Hepatocyte (in vitro differentiated cells): ENCODE measurements at places on chromosomes 2 and 18. TPM values are rescaled to one million over a fixed set of nuclear protein-coding genes. Genes with fewer than 3 reads are reported as not detected.

TDRD15 gene
- total RNA-seq = 0.07 and 0.08 TPM in 2 replicates

SIGLEC15 gene
- total RNA-seq = 0.24 and 0.30 TPM in 2 replicates

PIKFYVE gene
- 30.3 and 30.7 TPM in 2 replicates for total RNA-seq

GALNT3 gene
- total RNA-seq = 48.1 and 49.9 TPM in 2 replicates

KLHL14 gene
- total RNA-seq = 0.57 and 0.60 TPM in 2 replicates

TUBA3E gene
- 18.1 and 18.5 TPM in 2 replicates for total RNA-seq

CRYGC gene
- 1.3 TPM in 1 of 2 replicates, not detected in the other for total RNA-seq

UGT1A6 gene
- 3.4 and 3.6 TPM in 2 replicates for total RNA-seq

SIX3 gene
- total RNA-seq = not detected in 2 replicates

KCNIP3 gene
- total RNA-seq = 2.1 and 6.1 TPM in 2 replicates

STARD6 gene
- total RNA-seq = not detected in 2 replicates

ACMSD gene
- 6.5 and 8.6 TPM in 2 replicates for total RNA-seq

HNMT gene
- total RNA-seq = 26.3 and 39.7 TPM in 2 replicates

FAP gene
- 44.5 and 67.8 TPM in 2 replicates for total RNA-seq

MALL gene
- total RNA-seq = 30.8 and 36.0 TPM in 2 replicates

ESCO1 gene
- 20.7 and 22.0 TPM in 2 replicates for total RNA-seq

NCK2 gene
- total RNA-seq = 71.9 and 72.6 TPM in 2 replicates

POMC gene
- 3.5 and 6.0 TPM in 2 replicates for total RNA-seq

OXER1 gene
- total RNA-seq = 3.7 and 5.1 TPM in 2 replicates

OR6B2 gene
- total RNA-seq = not detected in 2 replicates

TBR1 gene
- not detected in 2 replicates for total RNA-seq

HOXD4 gene
- 0.40 and 0.70 TPM in 2 replicates for total RNA-seq

ELOA2 gene
- not detected in 2 replicates for total RNA-seq

NGEF gene
- 1.3 and 3.2 TPM in 2 replicates for total RNA-seq

KIAA2012 gene
- 0.27 TPM in 1 of 2 replicates, not detected in the other for total RNA-seq

UNC50 gene
- 64.9 and 80.0 TPM in 2 replicates for total RNA-seq

INHBB gene
- 4.4 and 6.6 TPM in 2 replicates for total RNA-seq

DPP10 gene
- 15.7 and 18.1 TPM in 2 replicates for total RNA-seq
